ENCODE measurements at places on chromosomes 6 and 20.

DNA sequence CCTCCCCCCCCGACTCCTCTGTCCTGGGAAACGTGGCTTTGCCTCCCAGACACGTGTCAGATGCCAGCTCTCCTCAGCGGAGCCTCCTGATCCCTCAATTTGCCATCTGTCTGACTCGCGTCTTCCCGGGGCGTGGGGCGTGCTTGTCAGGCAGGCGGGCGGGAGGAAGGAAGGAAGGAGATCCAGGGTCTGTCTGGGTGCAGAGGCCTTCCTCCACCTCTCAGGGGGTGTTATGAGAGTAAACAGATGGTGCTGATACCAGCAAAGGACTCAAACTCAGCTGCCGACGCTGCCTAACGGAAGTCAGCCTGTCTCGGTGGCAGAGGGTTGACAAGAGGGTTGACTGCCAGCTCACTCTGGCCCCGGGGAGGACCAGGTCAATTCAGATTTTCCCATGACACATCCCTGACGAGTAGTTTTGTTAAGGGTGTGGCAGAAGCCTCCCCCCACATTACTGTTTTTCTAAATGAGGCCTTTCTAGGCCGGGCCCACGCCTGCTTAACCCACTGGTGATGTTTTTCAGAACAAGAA lies 17.0 kb downstream of the UQCC2 start:
- DNase-seq, result peak; percentile 58

GRCh38 chr6:128346569-128346968 lies 173.8 kb downstream of the PTPRK start:
- no peak for DNase-seq

GRCh38 chr6:56444855-56445254 lies 197.5 kb upstream of the COL21A1 start:
- DNase-seq, result no peak

DNA sequence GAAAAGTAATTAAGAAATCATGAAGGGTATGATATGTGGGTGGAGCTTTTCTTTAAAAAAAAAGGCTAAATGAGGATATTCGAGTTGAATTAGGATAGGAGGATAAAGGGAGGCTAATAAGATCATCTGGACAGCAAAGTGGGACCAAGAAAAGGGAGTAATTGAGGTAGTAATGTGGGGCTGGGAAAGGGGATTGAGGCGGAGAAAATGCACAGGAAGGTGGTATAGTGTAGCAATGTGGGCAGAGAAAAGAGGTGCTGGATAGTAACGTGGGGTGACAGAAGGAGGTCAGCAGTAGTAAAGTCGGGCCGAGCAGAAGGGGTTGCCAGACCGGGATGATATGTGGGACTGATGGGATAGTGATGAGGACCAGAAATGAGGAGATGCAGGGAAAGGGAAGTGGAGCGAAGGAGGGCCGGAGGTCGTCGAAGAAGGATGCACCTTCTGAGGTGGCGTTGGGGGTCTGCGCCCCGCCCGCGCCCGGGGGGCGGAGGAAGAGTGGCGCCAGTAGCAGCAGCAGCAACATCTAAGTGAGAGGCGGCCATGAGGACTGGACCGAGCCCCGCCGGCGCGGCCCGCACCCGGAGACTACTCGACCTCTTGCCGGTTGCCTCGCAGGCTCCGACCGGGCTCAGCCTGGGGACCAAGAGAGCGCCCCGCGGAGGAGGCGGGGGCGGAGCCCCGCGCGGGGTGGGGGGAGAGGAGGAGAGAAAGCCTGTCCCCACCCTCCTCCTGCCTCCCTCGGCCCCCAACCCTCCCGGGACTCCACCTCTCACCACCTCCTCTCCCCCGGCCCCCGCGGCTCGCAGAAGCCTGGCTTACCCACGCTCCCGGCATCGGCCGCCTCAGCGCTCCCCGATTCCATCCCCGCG lies 887 bp downstream of the GABBR1 start:
- peak; percentile 63 for DNase-seq

DNA sequence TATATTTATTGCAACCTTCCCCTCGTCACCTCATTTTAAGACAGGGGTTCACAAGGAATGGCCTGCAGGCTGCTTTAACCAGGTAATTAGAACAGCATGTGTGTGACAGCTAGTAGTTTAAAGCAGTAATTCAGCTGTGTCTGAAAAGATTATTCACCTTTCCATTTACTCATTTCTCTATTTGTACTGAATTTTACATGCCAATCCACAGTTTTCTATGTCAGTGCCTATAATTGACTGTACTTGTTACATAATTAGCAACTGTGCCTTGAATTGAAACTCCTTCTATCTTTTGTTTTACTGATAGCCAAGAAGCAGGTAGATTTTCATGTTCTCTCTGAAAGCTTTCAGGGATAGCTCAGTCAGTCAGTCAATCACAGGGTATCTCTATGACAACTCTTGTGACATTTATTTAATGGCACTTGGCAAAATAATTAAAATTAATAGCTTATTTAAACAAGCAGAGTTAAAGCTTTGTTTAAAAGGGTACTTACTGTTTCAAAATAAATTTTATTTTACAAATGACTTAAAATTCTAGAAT lies 214.0 kb downstream of the ZFAND3 start:
- DNase-seq, result no peak

- no peak for DNase-seq
Measured at GRCh38 chr6:90266905-90267621, 29.6 kb downstream of the BACH2 start.

- DNase-seq, result peak; percentile 78
Measured at GRCh38 chr6:111087106-111087835, at the start of gene SLC16A10. TSS of gene SLC16A10 (plus strand) at chr6:111087503. CDS start at chr6:111087753, 250 bp downstream.

DNA sequence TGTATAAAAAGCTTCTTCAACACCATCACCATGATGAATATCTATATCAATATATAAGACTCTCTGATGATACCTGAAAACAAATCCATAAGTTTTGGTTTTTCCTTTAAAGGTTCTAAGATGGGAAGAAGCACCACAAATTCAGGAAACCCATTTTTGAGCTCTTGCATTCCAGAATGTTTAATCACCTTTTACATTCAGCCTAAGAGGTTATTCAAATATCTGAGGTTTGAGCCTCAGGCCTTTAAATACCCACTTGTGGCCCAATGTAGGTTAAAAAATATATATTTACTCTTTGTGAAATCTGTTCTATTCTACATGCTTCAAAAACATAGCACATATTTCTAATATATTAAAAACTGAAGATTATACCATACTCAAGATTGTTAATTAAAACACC lies 17.6 kb downstream of the HDAC2 start:
- no peak for DNase-seq

- DNase-seq, result no peak
Measured at GRCh38 chr6:47105469-47106178, 63.5 kb upstream of the ADGRF1 start.

GRCh38 chr6:12585497-12585958 lies 131.0 kb upstream of the PHACTR1 start:
- no peak for DNase-seq

GRCh38 chr6:92714346-92714745 lies 705.0 kb downstream of the EPHA7 start:
- no peak for DNase-seq

- DNase-seq, result no peak
Measured at GRCh38 chr20:8150591-8150990, 18.5 kb downstream of the PLCB1 start.

DNA sequence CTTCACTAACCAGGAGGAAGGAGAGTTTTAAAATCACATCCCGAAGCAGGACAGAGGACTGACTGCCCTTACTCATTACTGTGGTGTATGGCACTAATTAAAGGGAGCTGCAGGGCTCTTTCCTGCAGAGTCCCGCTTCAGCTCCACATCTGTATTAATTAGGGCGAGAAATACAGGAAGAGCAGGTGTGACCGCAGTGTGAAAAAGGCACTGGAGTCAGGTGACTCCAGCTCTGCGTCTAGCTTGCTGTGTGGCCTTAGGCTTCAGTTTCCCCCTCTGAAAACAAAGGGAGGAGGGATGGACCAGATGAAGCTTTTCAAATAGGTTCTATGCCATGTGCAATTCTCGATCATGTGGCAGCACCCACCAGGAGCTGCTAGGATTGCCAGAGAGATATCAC lies 34.0 kb downstream of the KIAA1755 start:
- DNase-seq, result no peak

DNA sequence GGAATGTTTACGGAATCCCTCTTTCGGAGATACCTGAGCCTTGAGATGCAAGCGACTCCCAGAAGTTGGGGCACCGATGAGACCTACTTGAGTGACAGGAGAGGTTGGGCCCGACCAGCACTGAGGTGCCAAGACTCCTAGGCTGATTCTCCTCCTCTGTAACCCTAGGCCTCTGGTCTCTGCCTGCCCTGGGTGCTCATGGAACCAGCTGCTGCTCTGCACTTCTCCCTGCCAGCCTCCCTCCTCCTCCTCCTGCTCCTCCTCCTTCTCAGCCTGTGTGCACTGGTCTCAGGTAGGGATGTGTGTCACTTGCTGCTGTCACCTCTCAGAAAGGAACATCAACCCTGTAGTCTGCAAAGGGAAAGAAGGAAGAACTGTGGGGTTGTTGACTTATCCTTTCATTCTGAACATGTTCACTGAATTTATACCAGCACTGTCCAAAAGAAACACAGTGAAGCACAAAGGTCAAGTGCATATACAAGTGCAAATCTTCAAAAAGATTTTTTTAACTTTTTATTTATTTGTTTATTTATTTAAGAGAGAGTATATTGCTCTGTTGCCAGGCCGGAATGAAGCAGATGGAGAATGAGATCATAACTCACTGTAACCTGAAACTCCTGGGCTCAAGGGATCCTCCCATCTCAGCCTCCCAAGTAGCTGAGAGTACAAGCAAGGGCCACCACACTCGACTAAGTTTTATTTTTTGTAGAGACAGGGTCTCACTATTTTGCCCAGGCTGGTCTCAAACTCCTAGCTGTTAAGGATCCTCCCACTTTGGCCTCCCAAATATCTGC lies 913 bp downstream of the BTN2A2 start:
- DNase-seq, result no peak

DNA sequence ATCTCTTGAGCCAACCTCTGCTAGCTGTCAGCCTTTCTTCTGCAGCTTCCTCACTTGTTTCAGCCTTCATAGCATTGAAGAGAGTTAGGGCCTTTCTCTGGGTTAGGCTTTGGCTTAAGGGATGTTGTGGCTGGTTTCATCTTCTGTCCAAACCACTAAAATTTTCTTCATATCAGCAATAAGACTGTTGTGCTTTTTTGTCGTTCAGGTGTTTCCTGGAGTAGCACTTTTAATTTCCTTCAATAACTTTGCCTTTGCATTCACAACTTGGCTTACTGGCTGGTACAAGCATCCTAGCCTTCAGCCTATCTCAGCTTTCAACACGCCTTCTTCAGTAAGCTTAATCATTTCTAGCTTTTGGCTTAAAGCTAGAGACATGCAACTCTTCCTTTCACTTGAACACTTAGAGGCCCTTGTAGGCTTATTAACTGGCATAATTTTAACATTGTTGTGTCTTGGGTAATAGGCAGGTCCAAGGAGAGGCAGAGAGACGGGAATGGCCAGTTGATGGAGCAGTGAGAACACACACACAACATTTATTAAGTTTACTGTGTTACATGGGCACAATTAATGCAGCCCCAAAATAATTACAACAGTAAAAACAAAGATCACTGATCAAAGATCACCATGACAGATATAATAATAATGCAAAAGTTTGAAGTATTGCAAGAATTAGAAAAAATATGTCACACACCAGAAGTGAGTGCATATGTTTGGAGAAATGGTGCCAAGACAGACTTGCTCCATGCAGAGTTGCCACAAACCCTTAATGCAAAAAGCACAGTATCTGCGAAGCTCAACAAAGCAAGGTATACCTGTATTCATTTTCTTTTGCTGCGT lies 98.6 kb downstream of the HIVEP1 start:
- DNase-seq, result no peak

- no peak for DNase-seq
Measured at GRCh38 chr20:33853507-33853813, 42.3 kb downstream of the CHMP4B start.

- DNase-seq, result no peak
Measured at GRCh38 chr6:143058987-143059386, 1.7 kb upstream of the AIG1 start.

DNA sequence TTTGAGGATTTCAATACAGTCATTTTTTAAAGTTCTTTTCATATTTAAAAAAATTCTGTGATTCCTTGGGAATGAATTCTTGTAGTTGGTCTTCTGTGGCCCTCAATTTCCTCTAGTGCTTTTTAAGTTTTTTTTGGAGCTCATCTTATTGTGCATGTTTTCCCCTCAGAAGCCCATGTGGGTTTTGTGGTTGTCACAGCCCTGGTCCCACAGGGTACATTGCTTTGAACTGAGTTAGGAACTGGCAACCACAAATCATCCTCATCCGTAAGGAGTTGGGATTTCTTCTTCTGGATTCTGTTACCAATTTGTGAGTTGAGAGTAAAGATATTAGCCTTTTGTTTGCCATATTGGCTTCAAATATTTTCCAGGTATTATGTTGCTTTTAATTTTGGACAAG lies 89.9 kb downstream of the AKAP7 start:
- DNase-seq, result no peak

DNA sequence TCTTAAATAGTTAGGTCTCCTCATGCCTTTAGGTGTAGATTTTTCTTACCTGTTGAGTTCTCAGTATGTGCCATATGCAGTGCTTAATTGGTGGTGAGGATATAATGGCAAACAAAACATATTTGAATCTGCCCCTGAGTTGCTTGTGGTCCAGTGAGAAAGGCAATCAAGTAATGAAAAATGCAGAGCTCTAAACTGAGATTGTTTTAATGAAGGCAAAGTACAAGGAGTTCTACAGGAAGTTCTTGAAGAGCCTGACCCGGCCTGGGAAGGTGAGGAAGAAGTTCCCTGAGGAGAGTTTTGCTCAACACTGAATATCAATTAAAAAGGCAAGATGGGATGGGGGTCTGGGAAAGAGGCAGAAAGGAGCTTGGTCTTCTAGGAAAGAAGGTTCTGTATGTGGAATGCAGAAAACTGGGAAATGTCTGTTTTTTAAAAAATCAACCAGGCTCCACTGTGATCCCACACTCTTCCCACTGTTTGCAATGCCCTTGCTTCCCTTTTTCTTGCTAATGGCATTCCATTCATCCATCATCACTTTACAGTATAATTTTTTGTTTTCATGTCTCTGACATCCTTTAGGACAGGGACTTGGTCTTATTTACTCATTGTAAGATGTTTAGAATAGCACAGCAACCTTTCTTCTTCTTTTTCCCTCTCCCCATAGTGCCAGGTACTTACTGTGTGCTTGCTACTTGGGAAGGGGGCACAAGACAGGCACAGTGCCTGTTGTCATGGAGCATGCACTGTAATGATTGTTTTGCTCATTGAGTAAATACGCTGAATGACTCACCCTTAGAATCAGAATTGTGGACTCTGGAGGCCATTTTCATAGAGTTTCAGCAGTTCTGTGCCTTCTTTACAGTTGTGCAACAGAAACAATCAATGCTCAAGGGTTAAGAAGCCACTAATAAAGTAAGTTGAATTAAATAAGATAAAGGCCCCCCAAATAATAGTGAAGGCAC lies 64.3 kb downstream of the ANKS1A start:
- no peak for DNase-seq

GRCh38 chr6:157316871-157317814 lies 6.2 kb downstream of the TMEM242 start:
- no peak for DNase-seq

GRCh38 chr6:155648301-155648700 lies 192.7 kb upstream of the NOX3 start:
- DNase-seq, result no peak

- DNase-seq, result no peak
Measured at GRCh38 chr6:13528232-13528631, 40.8 kb upstream of the GFOD1 start.

GRCh38 chr6:63689421-63689820 lies 53.8 kb downstream of the PHF3 start:
- DNase-seq, result no peak
